ENCODE measurements at places on chromosomes 6 and 20.

DNA sequence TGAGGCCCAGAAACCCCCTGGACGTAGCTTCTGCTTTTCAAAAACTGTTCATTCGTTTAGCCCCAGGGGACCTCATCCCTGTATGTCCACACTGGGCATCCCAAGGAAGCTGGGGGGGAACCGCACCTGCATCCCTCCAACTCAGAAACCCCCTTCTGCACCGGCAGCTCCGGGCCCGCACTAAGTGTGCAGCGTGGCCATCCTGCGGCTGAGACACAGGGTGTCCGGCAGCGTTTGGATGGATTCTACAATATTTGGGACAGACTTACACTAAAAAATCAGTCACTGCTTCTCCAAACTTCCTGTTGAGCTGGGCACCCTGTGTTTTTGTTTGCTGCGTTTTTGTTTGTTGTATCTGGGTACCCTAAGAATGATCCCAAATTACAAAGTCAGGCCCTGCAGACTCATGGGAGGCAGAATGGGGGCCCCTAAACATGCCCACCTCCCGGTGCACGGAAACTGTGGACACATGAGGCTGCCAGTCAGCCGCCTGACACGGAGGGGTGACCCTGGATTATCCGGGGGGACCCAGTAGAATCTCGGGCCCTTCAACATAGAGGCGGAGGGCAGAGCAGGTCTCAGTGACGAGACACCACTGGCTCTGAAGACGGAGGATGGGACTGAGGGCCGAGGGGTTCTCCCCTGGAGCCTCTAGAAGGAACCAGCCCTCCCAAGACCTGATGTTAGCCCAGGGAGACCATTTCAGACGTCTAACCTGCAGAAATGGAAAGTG lies 88.2 kb upstream of the BHLHE23 start:
- DNase-seq, result no peak

- DNase-seq, result peak; percentile 49
Observed at GRCh38 chr6:109772883-109773431, 81.9 kb downstream of the FIG4 start.

DNA sequence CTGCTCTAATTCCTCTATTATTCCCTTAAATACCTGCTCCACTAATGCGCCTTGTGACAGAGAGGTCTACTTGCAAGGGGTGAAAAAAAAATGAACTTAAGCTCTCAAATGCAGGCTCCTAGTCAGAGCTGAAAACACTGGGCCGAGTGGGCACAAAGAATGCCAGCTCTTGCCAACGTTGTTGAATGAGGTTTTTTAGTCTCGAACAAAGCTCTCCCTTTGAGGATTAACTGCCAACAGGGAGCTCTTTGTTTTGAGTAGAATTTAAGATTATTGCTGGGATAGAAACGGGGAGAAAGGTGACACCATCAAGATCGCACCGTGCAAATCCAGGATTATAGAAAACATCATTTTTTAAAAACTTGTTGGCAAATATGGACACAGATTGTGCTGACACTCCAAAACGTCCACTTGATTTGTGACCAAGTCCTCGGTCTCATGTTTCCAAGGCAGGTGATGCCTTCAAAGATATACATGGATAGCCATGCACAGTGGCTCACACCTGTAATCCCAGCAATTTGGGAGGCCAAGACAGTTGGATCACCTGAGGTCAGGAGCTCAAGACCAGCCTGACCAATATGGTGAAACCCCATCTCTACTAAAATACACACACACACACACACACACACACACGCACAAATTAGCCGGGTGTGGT lies 163.2 kb downstream of the BMP7 start:
- DNase-seq, result no peak

- no peak for DNase-seq
Observed at GRCh38 chr6:4885341-4885933, 109.2 kb downstream of the CDYL start.

DNA sequence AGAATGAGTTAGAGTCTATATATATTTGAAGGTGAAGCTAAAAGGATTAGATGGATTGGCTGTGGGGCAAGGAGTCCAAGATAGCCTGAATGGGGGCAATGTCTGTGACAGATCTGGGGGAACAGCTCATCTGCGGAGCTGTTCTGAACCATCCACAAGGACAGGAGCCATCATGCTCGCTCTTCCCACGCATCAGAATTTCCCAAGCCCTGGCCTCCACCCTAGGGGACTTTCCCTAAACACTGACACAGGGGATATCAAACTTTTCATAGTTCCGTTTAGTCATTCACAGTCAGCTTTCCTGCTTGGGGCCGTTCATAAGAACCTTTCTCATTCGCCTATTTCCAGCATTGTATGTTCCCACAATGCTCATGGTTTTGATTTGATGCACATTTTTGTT lies 37.6 kb upstream of the CCN6 start:
- no peak for DNase-seq

- DNase-seq, result no peak
Observed at GRCh38 chr6:44676246-44676790, 288.8 kb downstream of the CDC5L start.

- no peak for DNase-seq
Observed at GRCh38 chr6:124870611-124871459, 91.4 kb upstream of the RNF217 start.

GRCh38 chr6:158011980-158012566 lies 30.4 kb downstream of the SYNJ2 start:
- no peak for DNase-seq

DNA sequence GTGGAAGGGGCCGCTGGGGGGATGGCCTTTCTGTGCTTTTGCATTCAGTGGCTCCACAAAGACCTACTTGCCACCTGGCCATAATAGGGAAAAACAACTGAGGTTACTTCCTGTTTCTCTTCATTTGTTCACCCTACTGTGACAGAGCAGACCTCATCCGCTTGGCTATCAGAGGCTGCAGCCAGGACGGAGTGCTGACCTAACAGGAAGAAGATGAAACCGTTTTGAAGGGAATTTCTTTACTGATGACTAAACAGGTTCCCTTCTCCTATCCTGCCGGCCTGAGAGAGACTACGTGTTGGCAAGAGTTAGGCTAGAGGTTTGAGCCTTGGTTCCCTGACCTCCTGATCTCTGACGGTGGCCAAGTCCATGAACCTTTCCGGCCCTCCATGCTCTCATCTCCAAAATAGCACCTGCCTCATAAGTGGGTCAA lies 21.3 kb downstream of the PRR18 start:
- no peak for DNase-seq

DNA sequence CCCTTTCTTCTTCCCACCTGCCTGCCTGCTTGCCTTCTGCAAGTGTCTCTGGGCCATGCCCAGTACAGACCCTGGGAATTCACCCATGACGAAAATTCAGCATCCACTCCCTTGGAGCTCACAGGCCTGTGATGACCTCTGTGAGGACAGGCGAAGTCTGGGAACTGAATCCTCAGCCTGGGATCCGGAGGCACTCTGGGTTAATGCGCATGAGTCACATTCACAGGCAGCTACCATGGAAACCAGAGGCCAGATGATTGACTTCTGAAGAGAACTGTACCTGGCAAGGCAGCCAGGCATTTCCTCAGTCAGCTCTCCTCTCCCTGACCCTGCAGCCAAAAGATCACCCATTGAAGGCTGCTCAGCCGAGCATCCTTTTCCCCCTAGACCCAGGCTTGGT lies 41.0 kb downstream of the SLC9A8 start:
- DNase-seq, result peak; percentile 48

GRCh38 chr6:89984926-89985750 lies 90.9 kb downstream of the GJA10 start:
- DNase-seq, result peak; percentile 8

DNA sequence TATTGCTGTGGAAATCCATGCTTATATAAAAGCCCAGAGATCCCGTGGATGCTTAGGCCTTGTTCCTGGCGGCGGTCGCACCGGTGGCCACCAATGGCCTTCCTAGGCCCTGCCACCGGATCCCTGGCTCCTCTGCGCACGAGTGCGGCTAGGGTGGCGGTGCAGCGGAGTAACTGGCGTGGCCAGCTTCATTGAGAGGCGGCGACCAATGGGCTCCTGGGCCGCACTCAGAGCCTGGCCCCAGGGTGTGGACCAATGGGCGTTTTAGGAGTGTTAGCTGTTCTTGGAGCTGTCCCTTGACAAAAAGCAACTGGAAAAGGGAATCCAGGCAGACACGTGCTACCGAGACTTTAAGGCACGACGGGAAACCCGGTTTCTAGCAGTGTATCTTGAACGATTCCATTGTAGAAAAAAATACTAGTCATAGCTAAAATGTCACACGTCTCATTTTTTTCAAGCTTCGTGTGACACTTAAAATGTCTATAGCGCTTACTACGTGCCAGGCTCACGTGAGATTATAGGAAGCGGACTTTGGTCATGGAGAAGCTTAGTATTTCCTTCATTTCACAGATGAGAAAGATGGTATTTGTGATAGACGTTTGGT lies 1.7 kb downstream of the AMD1 start:
- peak; percentile 91 for DNase-seq

- DNase-seq, result no peak
Observed at GRCh38 chr6:121443971-121444541, 8.6 kb downstream of the GJA1 start.

DNA sequence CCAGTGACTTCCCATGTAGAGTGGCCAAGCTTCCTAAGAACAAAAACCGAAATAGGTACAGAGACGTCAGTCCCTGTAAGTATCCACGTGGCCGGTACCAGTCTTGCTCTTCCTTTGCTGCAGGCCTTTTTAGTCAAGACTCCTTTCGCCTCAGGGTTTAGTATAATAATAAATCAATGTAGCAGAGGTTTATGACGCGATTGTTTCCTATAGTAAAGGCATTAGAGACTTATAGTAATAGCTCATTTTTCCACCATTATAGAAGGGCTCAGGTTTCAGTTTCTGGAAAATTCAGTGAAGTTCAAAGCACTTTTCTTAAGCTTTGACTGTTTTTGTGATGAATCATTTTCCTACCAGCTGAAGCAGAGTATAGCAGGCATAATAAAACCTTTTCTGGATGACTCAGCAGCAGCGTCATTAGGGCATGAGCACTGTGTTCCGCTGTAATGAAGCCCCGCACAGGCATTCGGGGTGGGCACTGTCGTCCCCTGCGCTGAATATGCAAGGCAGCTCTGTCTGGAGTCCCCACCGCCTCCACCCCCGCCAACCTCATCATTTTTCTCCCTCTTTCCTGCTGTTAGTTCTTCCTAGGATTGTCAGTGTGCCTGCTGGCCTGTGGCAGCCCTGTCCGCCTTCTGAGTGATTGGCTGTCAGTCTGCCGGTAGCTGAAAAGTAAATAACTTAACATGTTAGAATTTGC lies 51.3 kb downstream of the PTPN1 start:
- DNase-seq, result peak; percentile 88

DNA sequence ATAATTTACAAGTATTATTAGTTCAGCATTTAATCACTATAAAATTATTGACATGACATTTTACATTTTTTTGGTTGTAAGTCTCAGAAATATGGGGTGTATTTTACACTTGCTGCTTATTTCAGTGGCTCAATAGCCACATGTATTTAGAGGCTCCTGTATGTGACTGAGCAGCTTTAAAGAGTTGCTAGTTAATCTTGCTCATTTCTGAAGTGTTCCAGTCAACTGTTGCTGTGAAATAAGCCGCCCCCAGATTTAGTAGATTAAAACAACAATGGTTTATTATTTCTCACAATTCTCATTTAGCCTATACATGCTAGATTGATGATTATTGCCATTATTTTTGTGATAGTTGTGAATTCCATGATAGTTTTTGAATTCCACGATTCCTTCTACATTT lies 23.0 kb downstream of the CD109 start:
- no peak for DNase-seq

DNA sequence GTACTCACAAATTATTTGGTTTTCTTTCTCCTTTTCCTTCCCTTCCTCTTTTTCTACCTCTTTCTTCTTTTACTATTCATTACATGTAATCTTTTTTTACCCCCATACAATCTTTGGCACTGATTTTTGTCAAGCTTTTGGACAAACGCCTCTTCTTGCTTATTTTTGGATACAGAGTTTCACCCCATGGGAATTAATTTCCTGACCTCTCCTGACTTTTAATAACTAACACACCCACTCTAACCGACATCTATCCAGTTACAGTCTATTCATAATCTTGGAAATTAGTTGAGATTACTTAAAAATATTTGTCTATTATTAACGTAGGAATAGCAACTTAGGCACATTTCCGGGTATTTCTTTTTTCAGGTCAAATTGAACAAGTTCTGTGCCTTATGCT lies 101.2 kb downstream of the HDGFL1 start:
- DNase-seq, result no peak

- DNase-seq, result no peak
Observed at GRCh38 chr6:74651948-74652842, 553.7 kb downstream of the COL12A1 start.

- no peak for DNase-seq
Observed at GRCh38 chr6:159313018-159313417, 143.8 kb downstream of the FNDC1 start.

DNA sequence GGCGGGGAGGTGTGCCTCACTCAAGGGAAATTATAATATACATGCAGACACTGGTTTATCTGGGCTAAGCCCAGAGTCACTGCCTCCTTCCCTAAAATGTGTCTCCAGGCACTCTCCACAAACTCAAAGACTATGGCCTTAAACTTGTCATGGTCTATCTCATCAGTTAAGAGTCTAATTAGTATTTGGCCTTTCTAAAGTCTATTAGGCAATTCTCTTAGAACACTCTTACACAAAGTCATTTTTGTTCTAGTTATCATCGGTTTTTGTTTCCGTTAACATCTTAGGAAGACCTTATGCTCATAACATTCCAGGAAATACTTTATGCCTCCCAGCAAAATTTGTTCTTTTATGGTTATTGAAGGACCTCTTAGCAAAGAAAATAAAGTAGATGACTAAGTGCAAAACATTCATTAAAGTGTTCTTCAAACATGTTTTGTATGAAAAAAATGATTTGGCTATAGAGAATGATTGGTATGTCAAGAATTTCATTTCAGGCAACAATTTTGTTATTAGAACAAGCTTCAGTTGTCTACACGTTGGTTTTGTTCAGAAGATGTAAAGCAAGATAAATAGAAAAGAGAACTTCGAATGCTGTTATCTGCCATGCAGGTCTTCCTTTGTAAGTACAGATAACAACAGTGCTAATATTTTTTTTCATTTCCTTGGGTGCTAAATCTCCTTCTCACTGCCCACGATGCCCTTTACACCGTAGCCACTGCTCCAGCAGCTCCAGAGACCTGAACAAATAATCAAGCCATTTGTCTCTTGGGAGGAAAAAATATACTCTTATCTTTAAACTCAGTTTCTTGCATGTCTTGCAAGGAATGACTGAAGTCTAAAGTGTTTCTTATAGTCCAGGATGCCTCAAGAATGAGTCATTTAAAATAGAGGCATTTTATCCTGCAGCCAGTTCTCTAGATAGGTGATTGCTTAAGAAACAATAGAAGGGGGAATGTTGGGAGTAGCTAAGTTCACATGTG lies 170.4 kb downstream of the HTR1B start:
- peak; percentile 22 for DNase-seq

GRCh38 chr6:3337521-3338350 lies 79.0 kb downstream of the PSMG4 start:
- DNase-seq, result peak; percentile 23

- DNase-seq, result no peak
Observed at GRCh38 chr20:38664284-38664683, 60.0 kb upstream of the SLC32A1 start.

DNA sequence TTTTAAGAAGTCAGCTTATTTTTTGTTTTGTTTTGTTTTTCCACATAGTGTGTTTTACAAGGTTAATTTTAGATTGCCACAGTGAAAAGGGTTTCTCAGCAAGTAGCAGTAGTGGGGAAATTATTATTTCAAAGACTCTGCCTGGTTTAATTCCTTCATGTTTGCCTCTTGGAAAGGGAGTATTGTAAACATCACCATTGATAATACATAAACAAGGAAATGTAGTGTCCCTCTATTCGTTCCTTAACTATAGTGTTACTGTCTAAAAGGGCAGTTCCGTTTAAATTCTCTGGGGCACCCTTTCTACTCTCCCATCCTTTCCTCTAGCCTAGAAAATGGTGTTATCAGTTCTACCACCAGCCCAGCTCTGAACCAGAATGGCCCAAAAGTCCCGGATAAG lies 391.0 kb upstream of the SOX4 start:
- DNase-seq, result no peak

Measured in hepatic stellate cell (primary cell).